ENCODE measurements at places on chromosomes 11 and 22.

GRCh38 chr11:44823006-44823405, 96.2 kb downstream of the TSPAN18 start:
- no peak for DNase-seq

GRCh38 chr11:121634273-121634672, 181.5 kb upstream of the SORL1-AS1 start:
- no peak for DNase-seq

DNA sequence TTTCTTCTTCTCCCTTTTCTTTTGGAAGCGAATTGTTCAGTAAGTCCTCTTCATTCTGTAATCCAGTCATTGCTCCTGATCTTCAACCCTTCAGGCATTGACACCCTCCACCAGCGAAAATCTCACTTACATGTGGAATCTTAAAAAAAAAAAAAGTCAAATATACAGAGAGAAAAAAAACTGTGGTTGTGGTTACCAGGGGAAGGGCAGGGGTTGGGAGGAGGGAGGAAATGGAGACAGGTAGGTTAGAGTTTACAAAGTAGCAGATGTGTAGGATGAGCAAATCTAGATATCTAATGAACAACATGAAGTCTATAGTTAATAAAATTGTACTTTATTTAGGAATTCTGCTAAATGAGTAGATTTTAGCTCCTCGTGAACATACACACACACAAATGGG, 17.7 kb upstream of the TMEM123 start:
- no peak for DNase-seq

DNA sequence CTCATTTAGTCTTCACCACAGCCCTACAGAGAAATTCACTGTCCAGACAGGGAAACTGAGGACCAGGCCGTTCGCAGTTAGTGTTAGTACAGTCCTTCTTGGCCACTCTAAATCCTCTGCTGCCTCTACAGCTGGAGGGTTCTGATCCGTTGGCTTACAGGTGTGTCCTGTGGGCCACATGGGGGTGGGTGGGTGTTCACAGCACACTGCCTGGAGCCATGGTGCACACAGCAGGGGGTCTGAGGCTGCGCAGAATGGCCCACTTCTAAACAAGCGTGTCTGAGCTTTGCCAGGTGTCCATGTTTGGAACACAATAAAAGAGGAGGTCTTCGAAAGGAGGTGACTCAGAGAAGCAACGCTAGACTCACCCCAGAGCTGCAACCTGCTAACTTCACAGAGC, 249.0 kb downstream of the ST3GAL4 start:
- DNase-seq: no peak

GRCh38 chr11:11140510-11140909, 212.5 kb downstream of the CSNK2A3 start:
- no peak for DNase-seq

- no peak for DNase-seq
These were observed 9.7 kb downstream of the OR5AN1 start for GRCh38 chr11:59368238-59369022.
